ENCODE measurements at places on chromosomes 5 and 9. TPM values are rescaled to one million over a fixed set of nuclear protein-coding genes. Genes with fewer than 3 reads are reported as not detected.

- DNase-seq = no peak
Observed at GRCh38 chr5:149471406-149472183, 79.6 kb downstream of the CSNK1A1 start.

DNA sequence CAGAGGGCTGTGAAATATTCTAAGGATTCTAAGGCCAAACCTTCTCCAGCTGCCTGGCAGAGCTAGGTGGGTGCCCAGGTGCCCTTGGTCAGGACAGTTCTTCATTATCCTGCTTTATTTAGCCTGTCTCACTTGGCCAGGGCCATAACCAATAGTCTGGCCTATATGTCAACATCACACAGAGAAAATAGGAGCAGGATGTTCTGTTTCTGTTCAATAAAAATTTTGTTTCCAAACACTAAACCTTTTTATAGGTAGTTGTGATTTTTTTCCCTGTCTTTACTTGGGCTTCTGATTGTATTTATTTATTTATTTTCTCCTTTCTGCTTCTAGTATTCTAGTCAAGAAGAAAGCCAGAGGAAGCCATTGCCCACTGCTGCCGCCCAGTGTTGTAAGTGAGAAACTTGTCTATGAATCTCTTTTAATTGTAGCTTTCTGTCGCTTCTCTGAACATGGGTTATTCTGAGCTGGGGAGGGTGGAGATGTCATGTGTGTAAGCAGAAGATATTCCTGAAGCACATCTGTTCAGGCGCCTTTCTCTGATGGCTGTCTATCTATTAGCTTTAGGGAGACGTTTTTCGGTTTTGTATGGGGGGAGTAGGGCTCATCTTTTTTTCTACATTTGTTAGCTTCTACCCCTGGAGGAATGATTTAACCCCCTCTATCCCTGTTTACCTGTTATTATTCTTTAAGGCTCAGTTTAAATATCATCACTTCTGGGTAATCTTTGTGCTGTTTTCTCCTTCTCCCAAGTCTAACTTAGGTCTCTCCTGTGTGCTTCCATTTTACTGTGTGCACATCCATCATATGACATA is 97.1 kb downstream of the UNC13B start:
- DNase-seq = peak; percentile 75

- DNase-seq = no peak
Observed at GRCh38 chr9:21174671-21175070, 8.2 kb upstream of the IFNA21 start.

- no peak for DNase-seq
Observed at GRCh38 chr9:123238365-123238764, 30.0 kb downstream of the STRBP start.

- DNase-seq = no peak
Observed at GRCh38 chr5:6638236-6638635, 5.0 kb downstream of the SRD5A1 start.

DNA sequence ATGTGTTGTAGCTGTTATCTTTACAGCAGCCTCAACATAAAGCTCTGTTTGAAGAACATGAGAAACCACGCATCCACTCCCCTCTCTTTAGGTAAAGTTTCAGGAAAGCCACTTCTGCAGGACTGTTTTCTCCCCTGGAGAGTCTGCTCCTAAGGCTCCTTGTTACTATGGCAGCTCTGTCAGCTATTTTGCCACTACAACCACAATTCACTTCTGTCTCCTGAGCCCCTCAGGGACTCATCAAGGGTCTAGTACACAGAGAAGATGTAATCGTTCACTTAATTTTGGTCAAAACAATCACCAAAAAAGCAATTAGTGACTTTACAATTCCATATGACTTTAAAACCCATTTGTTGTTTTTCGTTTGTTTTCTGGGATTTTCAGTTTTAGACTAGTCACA is 157.7 kb downstream of the FBN2 start:
- no peak for DNase-seq

Gene MCTP1
- polyA plus RNA-seq = 7.6 TPM

GRCh38 chr5:131381021-131381420 is 117.2 kb downstream of the CDC42SE2 start:
- DNase-seq = no peak

Gene AK8
- polyA plus RNA-seq = 0.48 TPM

Gene GPRIN1
- 0.75 TPM for polyA plus RNA-seq

DNA sequence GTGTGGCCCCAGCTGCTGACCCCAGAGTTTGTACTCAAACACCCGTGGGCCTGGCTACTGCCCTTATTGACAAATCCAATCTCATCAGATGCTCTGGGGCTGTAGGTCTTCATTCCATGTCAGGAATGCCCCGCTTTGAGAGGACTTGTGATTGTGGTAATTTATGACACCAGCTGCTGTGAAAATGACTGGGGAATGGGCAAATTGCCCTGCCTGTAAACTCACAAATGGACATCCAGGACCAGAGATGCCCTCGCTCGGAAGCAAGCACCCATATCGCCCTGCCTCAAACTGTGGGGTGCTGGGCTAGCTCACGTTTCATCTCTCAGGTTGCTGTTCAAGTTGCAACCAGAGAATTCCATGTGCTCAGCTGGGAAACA is 225.9 kb upstream of the MAP3K1 start:
- no peak for DNase-seq

Gene NTRK2
- polyA plus RNA-seq = 14.5 TPM

GRCh38 chr5:163535290-163535689 is 29.9 kb downstream of the MAT2B start:
- DNase-seq = no peak

Gene SPATA31A6
- polyA plus RNA-seq = not detected

Gene SLCO4C1
- 4.4 TPM for polyA plus RNA-seq

Gene CEP120
- polyA plus RNA-seq = 10.1 TPM

Gene SEMA4D
- polyA plus RNA-seq = 23.3 TPM

GRCh38 chr9:72205513-72205912 is 56.3 kb downstream of the GDA start:
- no peak for DNase-seq

Gene PLEKHG4B
- polyA plus RNA-seq = 0.39 TPM

GRCh38 chr9:121743441-121744001 is 92.1 kb downstream of the DAB2IP start:
- peak; percentile 46 for DNase-seq

GRCh38 chr9:89667726-89668125 is 62.9 kb downstream of the GADD45G start:
- DNase-seq = no peak

DNA sequence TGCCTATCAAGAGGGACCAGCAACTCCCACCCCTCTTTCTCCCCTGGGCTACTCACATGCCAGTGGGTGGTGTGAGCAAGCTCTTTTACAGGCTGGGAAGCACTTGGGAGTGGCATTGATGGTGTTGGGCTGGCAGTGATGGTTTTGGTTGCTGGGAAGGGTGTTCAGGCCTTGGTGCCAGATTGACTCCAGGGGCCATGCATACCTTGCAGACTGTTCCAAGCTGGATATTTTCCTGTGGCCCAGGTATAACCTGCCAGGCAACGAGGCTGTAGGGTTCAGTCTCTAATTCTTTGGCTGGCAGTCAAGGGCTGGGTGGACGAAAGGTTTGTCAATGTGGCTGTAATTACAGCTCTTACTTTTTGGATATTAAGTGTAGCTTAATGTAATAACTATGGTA is 177.3 kb downstream of the MACROH2A1 start:
- no peak for DNase-seq

DNA sequence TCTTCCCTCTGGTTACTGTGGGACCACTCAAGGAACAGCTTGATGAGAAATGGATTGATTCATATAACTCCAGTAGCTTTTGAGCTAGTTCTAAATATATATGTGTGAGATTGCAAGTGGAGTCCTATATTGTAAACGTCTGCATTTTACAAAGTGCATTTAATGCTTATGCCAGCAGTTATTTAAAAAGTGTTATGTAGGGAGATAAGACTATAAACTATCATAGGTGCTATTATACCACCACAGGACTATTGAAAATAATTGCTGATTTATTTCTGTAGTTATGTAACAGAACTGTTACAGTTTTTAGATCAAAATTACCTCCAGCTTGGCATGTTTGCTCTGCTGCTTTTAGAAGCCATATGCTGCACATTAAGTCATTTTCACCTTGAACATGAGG is 36.2 kb downstream of the PTCD2 start:
- DNase-seq = no peak

GRCh38 chr9:7103771-7104170 is 346.0 kb downstream of the KDM4C start:
- no peak for DNase-seq

DNA sequence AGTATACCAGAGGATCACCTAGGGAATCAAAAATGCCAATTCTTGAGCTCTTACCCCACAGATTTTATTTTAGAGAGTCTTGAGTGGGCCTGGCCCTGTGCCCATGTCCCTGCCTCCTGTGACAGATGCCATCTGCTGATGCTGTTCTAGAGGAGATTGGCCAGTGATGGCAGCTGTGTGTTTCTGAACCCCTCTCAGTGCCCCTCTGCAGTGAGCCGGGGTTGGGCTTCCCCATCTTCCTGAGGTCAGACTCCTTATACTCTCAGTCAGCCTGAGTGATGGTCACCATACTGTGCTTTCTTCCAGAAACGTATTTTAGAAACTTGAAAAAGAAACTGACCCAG is 6.1 kb downstream of the PTCD2 start:
- DNase-seq = no peak

DNA sequence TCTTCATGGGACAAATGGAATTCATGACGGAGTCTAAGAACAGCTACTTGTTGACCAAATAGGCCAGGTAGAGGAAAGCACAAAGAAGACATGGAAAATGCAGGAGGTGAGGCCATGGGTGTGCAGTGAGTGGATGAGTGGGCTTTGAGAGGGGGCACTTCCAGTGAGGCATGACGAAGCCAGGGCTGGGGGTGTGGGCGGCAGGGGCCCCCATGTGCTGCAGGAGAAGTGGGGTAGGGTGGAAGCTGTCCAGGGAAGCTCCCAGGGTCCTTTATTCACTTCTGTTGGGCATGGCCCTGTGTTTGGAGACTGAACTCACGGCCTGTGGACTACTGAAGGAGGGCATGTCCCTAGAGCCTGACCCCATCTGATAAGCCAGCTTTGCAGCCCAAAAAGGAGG is 127.6 kb upstream of the SLC25A48 start:
- no peak for DNase-seq

GRCh38 chr5:171975262-171975876 is 31.1 kb downstream of the FBXW11 start:
- no peak for DNase-seq

Gene ARID3C
- polyA plus RNA-seq = 0.18 TPM

Gene ENHO
- polyA plus RNA-seq = 4.3 TPM

- no peak for DNase-seq
Observed at GRCh38 chr5:175837171-175837699, 34.1 kb upstream of the CPLX2 start.

Gene TRPM3
- polyA plus RNA-seq = 0.25 TPM

GRCh38 chr5:149143470-149143869 is 2.2 kb downstream of the ABLIM3 start:
- DNase-seq = no peak

Gene GRXCR2
- polyA plus RNA-seq = not detected

Gene FCN2
- not detected for polyA plus RNA-seq

Measured in hindlimb muscle (tissue), 1 donor.